ENCODE measurements at places on chromosomes 1 and 21. TPM values are rescaled to one million over a fixed set of nuclear protein-coding genes. Genes with fewer than 3 reads are reported as not detected.

ZZZ3 gene
- 32.0 TPM for total RNA-seq

TNN gene
- total RNA-seq = not detected

GCSAML gene
- not detected for total RNA-seq

KIF2C gene
- total RNA-seq = 63.2 TPM

CA14 gene
- total RNA-seq = not detected

CDK18 gene
- total RNA-seq = 18.5 TPM

OR2M3 gene
- total RNA-seq = not detected

LAMC2 gene
- total RNA-seq = 34.9 TPM
